Smooth muscle cell of bladder (primary cell): ENCODE measurements at places on chromosomes 1 and 21. TPM values are rescaled to one million over a fixed set of nuclear protein-coding genes. Genes with fewer than 3 reads are reported as not detected.

EPS8L3 gene
- not detected in 2 replicates for total RNA-seq

FCRL6 gene
- total RNA-seq, result not detected in 2 replicates

OR2M5 gene
- not detected in 2 replicates for total RNA-seq

LRRC7 gene
- under 0.01 TPM in 2 replicates for total RNA-seq

CERS2 gene
- 86.9 and 125 TPM in 2 replicates for total RNA-seq

CFHR4 gene
- under 0.01 TPM in 1 of 2 replicates, not detected in the other for total RNA-seq

RNU1-4 gene
- 3,030 and 4,050 TPM in 2 replicates for total RNA-seq

SELP gene
- not detected in 2 replicates for total RNA-seq

CD5L gene
- not detected in 2 replicates for total RNA-seq

KIF1B gene
- 17.9 and 20.1 TPM in 2 replicates for total RNA-seq

KPRP gene
- not detected in 2 replicates for total RNA-seq

DPM3 gene
- 45.9 and 52.1 TPM in 2 replicates for total RNA-seq

TMEM234 gene
- 19.6 and 20.2 TPM in 2 replicates for total RNA-seq

VTCN1 gene
- under 0.01 TPM in 1 of 2 replicates, not detected in the other for total RNA-seq

SCAMP3 gene
- total RNA-seq, result 34.3 and 37.8 TPM in 2 replicates

FCGR1A gene
- not detected in 2 replicates for total RNA-seq

LAPTM5 gene
- total RNA-seq, result under 0.01 and 0.09 TPM in 2 replicates

RNU1-3 gene
- total RNA-seq, result 3,030 and 4,050 TPM in 2 replicates

PLCH2 gene
- total RNA-seq, result 0.09 and 0.14 TPM in 2 replicates

PPP2R5A gene
- 17.3 and 23.5 TPM in 2 replicates for total RNA-seq

TPTE gene
- total RNA-seq, result not detected in 2 replicates

CXADR gene
- 1.1 and 2.0 TPM in 2 replicates for total RNA-seq

KLHL12 gene
- 31.9 and 36.3 TPM in 2 replicates for total RNA-seq

UMODL1 gene
- 0.09 and 0.14 TPM in 2 replicates for total RNA-seq

RHEX gene
- not detected in 2 replicates for total RNA-seq

TNNI3K gene
- total RNA-seq, result 1.1 and 1.6 TPM in 2 replicates

ANGPTL7 gene
- total RNA-seq, result 0.09 and 0.28 TPM in 2 replicates

MAP1LC3C gene
- total RNA-seq, result 0.14 and 0.18 TPM in 2 replicates

MGST3 gene
- 249 and 255 TPM in 2 replicates for total RNA-seq

KCNH1 gene
- total RNA-seq, result 0.14 and 0.18 TPM in 2 replicates

FCRLB gene
- total RNA-seq, result 1.1 and 1.7 TPM in 2 replicates

HDAC1 gene
- 80.1 and 85.1 TPM in 2 replicates for total RNA-seq

UBL4B gene
- total RNA-seq, result not detected in 2 replicates

SYT14 gene
- 0.65 and 1.8 TPM in 2 replicates for total RNA-seq

TRIM67 gene
- total RNA-seq, result under 0.01 TPM in 1 of 2 replicates, not detected in the other

KCNK1 gene
- 6.7 and 9.5 TPM in 2 replicates for total RNA-seq

A3GALT2 gene
- not detected in 2 replicates for total RNA-seq

CSMD2 gene
- total RNA-seq, result 1.6 and 2.4 TPM in 2 replicates

PTGS2 gene
- 30.7 and 53.3 TPM in 2 replicates for total RNA-seq

CELSR2 gene
- total RNA-seq, result 1.00 and 1.5 TPM in 2 replicates

CR1L gene
- not detected in 2 replicates for total RNA-seq

FABP3 gene
- total RNA-seq, result 58.3 and 116 TPM in 2 replicates

RIPK4 gene
- under 0.01 TPM in 1 of 2 replicates, not detected in the other for total RNA-seq

TAS1R1 gene
- not detected in 2 replicates for total RNA-seq

KIF2C gene
- 2.9 and 3.4 TPM in 2 replicates for total RNA-seq

AVPR1B gene
- total RNA-seq, result not detected in 2 replicates

LCE1B gene
- total RNA-seq, result not detected in 2 replicates

HSD3B1 gene
- total RNA-seq, result not detected in 2 replicates

HPDL gene
- total RNA-seq, result 0.14 and 0.74 TPM in 2 replicates
